Ammon's horn (tissue), 1 donor: ENCODE measurements at places on chromosomes 12 and 14.
A peak's percentile ranks its signal among the peaks of the same experiment; 100 is the strongest.

DNA sequence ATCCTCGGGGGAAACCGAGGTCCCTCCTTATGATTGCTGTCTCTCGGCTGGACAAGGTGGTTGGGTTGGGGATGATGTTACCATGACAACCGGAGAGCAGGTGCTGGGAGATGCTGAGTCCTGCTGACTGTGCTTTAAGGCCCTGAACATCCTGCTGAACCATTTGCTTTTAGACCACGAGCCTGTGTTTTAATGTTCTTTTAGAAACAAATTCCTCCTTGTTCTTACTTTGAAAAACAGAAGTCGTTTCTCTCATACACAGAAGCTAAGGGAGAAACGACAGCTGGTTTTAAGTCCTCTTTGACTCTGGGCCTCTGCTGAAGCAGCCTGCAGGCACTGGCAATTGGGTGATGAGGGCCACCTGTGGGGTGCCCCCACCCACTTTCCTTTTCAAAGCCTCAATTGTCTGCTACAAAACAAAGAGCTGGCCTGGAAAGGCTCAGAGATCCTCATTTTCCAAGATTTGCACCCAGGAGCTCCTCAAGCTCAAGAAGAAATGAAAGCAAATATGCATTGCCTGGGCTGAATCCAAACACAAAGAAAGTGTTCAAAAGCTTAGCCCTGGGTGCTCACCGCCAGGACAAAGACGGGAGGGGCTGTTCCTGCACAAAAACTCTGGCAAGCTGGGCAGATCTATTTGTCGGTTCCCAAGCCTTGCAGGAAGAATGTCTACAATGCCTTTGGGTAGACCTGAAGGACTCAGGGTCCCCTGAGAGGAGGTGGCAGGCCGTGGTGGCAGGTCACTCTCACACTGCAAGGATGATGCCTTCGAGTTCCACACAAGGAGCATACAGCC, 90.0 kb upstream of the CLMN start:
- peak; percentile 53 for DNase-seq

DNA sequence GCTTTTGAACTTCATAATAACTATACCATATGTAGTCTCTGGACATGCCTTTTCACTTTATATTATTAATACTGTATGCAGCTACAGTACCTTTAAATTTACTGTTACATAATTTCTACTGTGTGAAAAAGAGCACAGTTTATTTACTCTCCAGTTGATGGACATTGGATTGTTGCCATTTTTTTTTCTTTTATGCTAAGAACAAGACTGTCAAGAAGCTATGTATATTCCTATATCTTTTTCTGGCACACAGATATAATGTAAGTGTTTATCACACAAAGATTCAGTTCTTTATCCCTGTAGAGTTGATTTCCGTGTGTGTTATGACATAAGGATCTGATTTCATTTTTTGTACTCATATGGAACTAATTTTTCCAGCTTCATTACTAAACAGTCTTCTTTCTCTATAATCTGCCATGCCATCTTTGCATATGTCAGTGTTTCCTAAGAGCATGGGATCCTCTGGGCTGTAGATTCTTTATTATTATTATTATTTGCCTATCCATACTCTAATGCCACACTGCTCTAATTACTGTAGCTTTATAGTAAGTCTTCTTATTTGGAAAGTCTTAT, 593.0 kb upstream of the ATP2B1 start:
- DNase-seq, result no peak

DNA sequence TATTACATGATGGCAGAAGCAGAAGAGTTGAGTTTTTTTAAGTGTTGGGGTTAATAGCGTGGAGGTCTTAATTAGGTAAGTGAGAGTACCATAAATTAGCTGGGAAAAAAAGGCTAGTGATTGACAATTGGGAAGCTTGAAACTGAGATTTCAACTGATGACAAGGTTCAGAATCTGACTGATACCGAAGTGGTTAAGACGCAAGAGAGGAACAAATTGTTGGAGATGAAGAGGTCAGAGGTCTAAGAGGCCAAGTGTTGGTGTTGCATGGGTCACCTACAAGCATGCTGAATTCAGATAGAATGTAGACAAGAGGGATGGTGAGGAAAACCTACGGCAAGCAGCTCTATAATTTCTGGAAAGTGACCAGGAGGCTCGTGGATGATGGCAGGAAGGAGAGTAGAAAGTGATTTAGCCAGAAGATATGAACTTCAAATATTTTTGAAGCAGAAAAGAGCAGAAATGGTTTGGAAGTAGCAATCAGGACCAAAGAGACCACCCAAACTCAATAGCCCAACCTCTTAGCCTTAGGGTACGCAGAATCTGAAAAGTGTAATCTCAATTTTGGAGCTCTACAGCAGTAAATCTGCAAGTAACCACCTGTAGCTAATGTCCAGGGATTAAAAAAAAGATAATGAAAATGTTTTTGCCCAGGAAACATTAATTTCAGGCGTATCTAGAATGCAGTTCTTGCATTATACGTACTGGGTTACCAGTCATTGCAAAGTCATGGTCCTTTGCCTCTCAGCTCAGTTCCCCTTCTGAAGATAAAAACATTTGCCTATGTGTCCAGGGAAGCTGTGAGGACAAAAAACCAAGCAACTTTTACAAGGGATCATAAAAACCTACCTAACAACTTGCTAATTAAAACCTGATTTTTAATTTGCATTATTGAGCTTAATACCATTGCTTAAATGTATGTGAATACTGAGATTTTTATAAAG, 1.7 kb upstream of the TMPO start:
- no peak for DNase-seq

DNA sequence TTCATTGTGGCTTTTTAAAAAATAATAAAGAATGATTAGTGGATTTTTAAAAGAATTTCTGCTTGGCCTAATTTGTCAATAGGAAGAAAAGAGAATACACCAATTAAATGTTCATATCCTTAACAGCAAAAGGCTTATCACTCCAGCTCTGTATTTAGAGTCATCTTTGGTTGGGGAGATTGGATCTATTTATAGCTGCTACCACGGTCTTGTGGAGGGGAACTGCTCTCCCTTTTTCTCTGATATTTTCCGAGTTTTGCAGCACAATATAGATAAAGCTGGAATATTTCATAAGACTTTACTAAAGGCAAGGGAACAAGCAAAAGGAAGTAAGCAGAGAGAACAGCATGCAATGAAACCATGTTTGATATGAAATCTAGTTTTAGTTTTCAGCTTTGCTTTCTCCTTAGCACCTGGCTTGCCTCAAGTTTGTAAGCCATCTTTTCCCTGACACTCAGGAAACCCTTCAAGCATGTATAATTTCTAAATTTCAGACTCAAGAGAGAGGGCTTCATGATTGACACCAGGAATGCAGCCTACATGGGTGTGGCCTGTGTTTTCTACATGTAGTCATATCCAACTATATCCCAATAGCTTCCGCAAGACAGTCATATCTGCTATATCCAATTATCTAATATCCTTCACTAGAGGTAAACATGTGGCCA, 35.2 kb downstream of the BRMS1L start:
- no peak for DNase-seq

DNA sequence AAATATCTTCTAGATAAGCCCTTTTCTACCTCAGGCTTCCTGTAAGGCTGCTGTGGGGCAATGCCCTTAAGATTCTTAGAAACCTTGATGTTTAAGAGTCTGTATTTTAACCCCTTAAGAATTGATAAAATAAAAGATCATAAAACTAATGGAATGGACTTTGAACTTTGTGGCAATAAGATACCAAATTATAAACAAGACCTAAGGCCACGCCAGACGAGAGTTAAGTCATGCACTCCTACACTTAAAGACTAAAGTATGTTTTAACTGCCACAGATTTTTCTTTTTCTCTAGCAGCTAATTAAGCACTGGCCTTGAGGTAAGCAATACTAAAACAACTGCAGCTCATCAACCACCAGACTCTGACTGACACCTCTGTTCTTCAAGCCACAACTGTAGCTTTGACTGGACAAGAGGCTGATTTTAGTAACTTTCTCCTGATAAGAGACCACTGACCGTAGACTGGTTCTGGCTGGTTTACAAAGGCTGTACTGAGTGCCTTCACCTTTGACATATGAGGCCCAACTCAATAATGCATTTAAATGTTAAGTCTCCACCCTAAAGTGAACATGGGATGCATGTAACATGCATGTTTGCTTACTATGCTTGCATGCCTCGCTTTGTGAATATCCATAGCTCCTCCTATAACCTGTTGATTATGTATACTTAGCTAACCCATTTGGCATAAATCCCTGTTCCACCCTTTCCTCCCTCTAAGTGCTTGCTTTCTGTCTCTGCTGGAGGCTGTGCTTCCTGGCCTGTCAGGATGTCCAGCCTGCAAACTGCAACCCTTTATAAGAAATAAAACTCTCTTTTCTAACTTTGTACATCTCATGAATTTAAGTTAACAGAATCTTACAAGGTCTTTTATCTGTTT, 71.9 kb downstream of the KLHL28 start:
- DNase-seq, result no peak

GRCh38 chr12:97164936-97165335, 257.9 kb downstream of the NEDD1 start:
- no peak for DNase-seq

DNA sequence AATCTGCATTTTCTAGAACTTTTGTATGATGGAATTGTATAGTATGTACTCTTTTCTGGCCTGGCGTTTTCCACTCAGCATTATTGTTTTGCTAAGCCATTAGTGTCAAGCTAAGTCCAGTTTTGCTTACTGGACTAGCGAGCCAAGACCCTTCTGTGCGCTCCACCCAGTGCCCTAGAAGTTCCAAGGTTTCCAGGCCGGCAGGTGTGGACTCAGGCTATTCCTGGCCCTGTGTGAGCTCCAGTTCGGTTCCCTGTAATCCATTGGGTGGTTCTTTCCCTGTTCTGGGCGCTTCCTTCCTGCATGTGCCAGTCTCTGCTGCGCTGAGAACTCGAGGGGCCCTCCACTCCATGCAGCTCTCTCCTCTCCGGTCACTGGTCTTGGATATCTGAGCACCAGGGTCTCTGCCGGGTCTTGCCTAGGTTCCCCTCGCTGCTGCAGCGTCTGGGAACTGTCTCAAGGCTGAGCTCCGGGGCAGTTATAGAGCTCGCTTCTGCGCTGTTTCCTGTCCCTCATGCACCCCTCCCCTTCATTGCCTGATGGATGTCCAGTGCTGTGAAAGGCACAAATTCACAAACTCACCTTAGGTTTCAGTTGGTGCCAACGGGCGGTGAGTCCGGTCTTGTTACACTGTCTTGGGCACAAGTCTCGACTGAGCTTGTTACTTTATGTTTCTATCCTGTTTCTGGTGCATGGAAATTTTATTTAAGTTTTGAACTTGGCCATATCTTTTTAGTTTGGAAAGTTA, 100.8 kb downstream of the ADGRD1 start:
- DNase-seq, result no peak

GRCh38 chr14:86193756-86194155, 663.8 kb downstream of the FLRT2 start:
- no peak for DNase-seq

- DNase-seq, result peak; percentile 69
These were observed 32.5 kb downstream of the MMAB start for GRCh38 chr12:109540526-109541412.

DNA sequence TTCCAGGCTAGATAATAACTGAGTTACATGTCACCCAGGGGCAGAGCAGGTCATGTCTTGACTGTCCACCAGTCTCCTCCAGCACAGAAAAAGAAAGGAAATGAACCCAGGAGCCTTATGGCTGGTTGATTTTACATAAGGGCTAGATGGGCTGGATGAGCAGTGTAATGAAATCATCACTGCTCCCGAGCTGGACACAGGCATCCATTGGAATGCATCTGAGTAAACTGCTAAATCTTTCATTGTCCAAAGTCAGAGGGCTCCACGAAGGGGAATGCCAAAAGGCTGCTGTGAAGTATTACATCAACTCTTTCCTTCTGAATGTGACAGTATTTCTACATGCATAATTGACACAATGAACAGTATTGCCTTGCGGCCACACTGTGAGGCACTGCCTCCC, 30.1 kb upstream of the TSPAN11 start:
- DNase-seq, result no peak

DNA sequence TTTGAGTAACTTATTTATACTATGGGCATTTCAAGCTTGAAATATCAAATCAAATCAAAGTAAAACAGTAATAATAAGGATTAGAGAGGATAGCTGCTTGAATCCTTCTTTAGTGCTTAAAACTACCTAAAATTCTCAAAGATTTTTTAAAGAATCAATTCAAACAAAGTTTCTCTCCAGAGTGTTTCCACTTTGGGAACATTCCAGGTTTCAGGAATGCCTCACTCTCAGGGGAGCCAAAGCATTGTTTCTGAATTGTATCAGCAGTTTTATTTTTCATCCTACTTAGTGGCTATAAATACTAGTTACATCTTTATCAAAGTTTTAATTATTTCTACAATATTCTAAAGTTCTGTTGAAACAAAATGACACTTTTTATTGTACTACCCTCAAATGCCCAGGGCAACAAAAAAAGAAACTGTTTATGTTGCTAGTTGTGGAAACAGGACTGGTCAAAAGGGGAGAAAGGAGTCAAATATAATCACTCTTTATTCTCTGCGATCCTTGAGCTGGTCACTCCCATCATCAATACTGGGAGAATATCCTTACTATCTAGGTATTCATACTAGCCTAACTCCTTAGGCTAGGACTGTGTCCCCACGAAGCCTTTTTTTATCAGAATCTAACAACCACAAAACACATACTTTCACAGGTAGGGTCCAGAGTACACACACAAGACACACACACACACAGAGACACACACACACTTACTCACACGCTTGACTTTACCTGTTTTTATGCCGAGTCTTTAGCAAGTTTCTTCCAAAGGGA, 598 bp downstream of the RASSF9 start:
- no peak for DNase-seq

- no peak for DNase-seq
These were observed 46.0 kb downstream of the ERGIC2 start for GRCh38 chr12:29334937-29335336.

- peak; percentile 20 for DNase-seq
These were observed 38.3 kb upstream of the FRMD6 start for GRCh38 chr14:51613416-51613815.
